ENCODE measurements at places on chromosomes 1 and 21.

GRCh38 chr1:171852272-171852671 is 11.0 kb downstream of the DNM3 start:
- peak; percentile 45 for DNase-seq

DNA sequence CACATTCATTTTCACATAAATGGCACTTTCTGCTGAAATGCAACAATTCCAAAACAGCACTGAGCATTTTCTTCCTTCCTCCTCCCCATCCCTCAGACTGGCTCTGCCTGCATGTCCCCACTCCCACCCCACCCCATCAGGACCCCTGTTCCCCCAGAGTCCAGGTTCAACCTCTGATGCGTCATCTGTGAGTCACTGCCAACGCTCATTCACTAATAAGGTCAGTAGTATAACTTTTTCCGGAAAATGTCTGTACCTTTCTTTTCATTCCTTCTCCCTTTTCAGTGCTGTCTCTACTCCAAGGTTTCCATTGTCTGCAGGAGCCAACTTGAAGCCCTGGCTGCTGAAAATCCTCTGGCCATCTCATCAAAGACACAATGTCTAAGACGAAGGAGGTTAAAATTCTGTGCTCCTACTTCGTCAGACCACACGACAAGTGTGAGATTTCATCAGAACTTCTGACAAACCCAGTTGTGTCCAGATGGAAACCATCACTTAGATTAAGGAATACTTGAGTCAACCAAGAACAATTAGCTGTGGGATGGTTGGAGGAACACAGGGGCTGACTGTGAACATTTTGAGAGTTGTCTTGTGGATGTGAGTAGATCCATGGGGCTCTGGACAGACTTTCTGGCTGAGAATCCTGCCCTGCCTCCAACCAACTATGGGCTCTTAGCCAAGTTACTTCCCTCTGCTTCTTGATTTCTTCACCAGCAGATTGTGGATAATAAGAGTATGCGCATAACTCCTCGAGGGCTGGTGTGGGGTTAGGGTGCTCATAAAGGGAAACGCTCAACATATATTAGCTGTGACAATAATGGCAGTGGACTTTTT is 35.6 kb upstream of the UTS2 start:
- DNase-seq = peak; percentile 37

DNA sequence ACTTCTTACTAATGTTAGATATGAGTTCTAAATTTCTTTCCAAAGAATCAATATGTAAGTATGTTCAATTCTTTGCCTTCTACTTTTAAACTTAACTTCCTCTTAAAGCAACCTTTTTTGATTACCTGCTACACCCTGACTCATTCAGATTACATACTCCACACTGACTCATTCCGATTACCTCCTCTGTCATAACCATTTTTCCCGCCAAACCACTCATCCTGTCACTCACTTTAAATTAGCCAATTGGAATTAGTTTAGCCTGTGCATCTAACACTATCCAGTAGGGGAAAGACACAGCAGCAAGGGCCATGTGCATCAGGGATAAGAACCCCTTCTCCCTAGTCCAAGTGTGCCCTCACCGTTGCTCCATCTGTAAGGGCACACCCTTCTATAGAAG is 815.5 kb downstream of the BRINP3 start:
- no peak for DNase-seq

- DNase-seq = no peak
Observed at GRCh38 chr1:175364424-175365076, 172.0 kb upstream of the KIAA0040 start.

Measured in AG08396 (cell line).